SW 1271 (cell line): ENCODE measurements at places on chromosomes 2 and 18.

DNA sequence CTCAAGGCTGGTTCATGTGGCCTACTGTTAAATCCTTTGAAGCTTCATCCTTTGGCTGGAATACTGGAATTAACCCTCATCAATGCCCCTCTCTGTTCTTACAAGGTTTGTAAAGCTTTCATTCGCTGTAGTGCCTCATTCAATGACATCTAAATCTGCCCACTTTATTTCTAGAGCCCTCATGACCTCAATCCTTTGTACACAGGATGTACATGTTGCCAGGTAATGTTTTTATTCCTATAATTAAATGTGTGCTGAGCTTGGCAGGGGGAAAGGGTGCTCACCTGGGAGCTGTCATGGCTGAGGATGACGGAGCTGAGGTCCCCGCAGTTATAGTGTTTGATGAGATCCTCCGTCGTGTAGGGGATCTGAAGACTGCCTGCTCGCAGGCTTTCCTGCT lies 39.3 kb downstream of the TRABD2A start:
- no peak for DNase-seq

DNA sequence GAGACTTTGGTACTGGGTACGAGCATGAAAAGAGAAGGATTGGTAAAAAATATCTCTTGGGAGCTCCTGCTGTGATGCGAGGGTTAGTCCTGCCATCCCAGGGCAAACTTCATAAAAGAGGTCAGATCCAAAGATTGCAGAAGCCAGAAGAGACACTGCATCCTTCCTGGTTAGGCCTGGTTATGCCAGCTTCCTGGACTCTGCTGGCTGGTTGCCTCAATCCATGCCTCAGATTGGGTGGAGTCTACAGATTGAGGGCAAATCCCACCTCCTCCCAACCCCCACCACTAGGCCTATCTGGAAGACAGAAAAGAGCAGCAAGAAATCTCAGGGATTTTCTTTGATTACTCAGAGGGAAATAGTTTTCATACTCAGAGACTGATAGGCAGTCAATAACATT lies 5.3 kb upstream of the ACADL start:
- DNase-seq: no peak

GRCh38 chr2:65602603-65603235 lies 170.3 kb upstream of the SPRED2 start:
- no peak for DNase-seq

GRCh38 chr2:231413921-231414476 lies 18.5 kb downstream of the B3GNT7 start:
- no peak for DNase-seq

- DNase-seq: no peak
Measured at GRCh38 chr2:228690681-228691080, 509.2 kb upstream of the SPHKAP start.

- no peak for DNase-seq
Measured at GRCh38 chr18:6589923-6590322, 139.6 kb upstream of the ARHGAP28 start.

DNA sequence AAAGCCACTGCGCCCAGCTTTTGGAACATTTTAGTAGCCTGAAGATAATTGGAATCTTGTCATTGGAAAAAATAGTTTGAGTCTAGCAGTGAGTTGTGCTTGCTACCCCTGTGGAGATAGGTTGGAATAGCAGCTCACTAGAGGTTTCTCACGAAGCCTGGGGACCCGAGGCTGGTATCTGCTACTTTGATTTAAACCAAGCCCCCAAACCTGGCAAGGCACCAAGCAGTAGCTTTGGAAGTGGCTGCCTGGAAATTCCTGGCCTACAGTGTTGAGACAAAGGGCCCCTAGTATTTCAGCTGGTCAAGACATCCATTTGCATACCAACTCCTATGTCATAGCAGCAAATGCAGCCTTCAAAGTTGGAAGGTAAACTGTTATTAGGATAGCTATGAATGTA lies 42.1 kb downstream of the NOP58 start:
- no peak for DNase-seq

DNA sequence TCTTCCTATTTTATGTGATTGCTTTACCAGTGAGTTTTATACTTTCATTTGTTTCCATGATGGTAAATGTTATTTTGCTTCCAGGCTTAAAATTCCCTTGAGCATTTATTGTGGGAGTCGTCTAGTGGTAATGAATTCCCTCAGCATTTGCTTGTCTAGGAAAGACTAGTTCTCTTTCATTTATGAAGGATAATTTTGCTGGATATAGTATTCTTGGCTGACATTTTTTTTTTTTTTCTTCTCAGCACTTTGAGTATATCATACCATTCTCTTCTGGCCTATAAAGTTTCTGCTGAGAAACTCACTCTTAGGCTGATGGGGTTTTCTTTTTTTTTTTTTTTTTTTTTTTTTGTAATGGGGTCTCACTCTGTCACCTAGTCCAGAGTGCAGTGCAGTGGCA lies 99.1 kb downstream of the EDAR start:
- no peak for DNase-seq

- DNase-seq: no peak
Measured at GRCh38 chr2:150697596-150697995, 210.1 kb upstream of the RND3 start.

GRCh38 chr2:239882331-239882732 lies 142.8 kb downstream of the NDUFA10 start:
- no peak for DNase-seq

- DNase-seq: no peak
Measured at GRCh38 chr18:43283299-43283698, 6.0 kb upstream of the SYT4 start.

DNA sequence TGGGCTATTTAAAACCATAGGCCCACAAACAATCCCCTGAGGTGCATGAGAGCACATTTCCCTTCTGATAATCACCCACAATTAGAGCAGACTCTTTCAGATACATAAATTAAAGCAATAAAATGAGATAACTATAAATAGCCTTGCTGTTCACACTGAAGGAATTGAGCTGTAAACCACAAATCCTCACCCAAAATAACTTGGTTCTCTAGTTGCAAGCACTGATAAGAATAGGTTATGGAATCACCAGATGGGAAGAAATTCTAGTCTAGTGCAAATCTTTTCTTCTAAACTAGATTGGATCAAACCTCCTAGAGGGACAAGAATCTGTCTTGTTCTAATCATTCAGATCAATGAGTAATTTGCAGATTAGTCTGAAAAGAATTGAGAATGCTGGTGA lies 64.6 kb downstream of the NAB1 start:
- no peak for DNase-seq

DNA sequence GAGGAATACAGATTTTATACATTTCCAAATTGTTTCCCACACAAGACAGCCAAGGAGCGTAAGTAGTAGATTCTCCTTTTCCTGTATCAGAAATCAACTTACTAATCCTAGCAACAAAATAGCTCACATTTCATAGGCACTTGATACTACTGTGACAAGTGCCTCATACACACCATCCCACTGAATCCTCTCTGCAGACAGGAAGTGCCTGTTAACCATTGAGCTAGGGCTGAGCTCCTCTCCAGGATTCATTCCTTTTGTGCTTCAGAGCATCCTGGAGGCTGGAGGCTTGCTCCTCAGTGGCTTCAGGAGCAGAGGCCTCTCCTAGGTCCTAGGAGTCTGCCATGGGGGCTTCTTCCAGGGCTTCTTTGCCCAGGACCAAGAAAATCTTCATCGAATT lies 20.8 kb upstream of the ZNF396 start:
- DNase-seq: no peak

- DNase-seq: no peak
Measured at GRCh38 chr2:63537306-63537705, 51.0 kb downstream of the WDPCP start.

DNA sequence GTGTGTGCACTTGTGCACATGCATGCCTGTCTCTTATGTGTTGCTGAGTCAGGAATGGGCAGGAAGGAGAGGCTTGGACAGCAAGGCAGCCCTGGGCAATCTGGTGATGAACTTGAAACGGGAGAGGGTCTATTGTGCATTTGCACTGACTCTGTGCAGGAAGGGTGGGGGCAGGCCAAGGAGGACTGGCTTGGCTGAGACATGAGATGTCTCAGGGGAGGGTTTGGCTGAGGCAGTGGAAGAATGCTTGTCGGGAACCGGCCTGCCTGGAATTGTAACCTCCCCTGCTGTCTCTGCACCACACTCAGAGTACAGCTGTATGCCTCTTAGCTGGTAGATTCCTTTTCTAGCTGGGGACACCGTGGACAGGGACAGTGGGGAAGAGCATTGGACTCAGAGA lies 176.1 kb upstream of the TNP1 start:
- no peak for DNase-seq

- peak; percentile 86 for DNase-seq
Measured at GRCh38 chr2:9251154-9252001, 44.8 kb downstream of the ASAP2 start.

- no peak for DNase-seq
Measured at GRCh38 chr2:47070155-47070919, 84.8 kb downstream of the STPG4 start.

DNA sequence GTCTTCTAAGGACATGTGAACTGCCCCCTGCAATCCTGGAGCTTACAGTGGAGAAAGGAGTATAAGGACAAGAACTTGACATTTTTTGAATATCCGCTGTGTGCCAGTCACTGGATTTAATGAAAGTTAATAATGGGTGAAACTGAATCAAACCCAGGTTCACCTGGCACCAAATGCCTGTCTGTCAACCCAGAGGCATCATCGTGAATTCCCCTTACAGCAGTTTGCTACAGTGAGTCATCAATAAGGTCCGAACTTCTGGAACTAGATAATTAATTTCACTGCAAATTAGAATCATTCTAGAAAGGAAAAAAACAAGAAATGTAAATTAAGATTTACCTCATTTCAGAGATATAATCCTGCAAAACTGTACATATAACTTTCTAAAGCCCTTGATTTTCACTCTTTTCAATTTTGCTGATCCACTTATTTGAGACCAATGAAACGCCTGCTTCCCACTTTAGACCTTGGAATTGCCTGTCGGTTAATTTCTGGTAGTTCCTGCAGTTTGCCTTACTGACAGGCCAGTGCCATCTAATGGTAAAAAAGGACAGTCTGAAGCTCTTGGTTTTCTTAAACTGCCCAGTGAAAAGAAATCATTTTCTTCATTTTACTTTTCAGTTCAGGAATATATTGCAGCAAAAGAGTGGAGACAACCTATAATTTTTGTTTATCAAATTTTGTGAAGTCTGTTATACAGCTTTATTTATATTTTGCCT lies 8.2 kb downstream of the DSG2 start:
- peak; percentile 24 for DNase-seq

DNA sequence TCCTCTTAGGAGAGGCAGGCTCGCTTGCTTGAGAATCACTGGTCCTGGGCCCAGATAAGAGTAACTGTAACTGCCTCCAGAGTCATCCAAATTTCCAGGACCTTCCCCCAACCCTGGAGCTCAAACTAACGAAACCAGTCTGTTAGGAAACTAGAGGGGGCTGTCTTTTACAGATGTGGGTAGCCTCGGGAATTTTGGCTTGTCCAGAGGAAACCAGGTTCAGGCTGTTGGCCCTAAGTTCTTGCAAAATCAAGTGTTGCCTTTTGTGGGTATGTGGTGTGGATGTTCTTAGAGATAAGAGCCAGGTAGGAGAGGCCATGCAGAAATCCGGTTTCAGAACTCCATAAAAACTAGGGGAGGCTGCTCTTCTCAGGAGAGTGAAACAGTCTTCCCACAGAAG lies 125.0 kb upstream of the DLX2 start:
- DNase-seq: no peak

- no peak for DNase-seq
Measured at GRCh38 chr2:86293612-86294011, 43.8 kb downstream of the REEP1 start.

DNA sequence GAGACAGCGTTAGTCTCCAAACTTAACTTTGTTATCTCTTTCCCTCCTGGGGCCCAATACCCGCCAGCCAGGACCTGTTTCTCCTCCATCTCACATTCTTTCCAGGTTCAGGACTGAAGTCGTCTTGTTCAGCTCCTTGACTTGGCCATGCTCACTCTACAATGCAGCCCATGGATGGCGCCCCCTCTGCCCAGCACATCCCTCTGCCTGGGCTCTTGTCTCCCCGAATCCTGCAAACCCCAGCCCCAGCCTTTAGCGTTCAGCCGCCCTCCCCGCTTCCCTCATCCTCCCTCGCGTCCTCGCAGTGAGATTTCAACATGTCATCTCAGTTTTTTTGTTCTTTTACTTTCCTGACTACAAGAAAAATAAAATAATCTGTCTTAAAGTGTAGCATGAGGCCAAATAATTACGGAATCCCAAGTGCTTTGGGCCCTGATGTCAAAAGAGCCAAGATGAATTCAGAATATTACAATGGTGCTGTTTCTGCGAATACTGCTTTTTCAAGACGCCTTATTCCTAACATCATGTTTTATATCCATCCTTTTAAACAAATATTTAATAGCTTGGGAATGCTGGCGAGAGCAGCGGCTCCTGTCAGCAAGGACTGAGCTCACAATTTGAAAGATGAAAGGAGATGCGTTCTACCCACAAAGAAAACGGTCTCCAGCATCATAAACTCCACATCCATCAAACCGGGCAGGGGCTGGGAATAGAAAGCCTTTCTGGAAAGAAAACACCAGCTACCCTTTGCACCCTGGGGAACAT lies 1.0 kb downstream of the FAM178B start:
- no peak for DNase-seq

DNA sequence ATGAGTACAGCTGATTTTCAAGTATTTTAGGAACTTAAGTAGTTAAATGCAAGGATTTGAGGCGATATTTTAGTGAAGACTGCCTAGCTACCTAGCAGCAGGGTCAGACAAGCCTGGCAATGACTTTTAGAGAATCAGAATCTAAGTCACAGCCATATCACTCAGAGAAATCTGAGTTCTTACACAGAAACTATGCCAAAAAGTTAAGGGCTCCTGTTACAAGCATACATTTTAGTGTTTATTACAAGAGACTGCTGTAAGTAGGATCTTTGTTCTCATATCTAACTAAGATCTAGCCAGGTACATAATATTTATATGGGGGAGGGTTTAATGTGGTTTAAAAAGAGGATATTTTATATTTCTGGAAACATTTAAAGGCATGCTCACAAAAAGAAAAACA lies 37.5 kb downstream of the MAP4K3 start:
- no peak for DNase-seq
